Activated CD4-positive, alpha-beta T cell treated with anti-CD3 and anti-CD28 coated beads, Interleukin-2, amount 10 ng/mL, durations not matched to agents 7 days and 5 days (primary cell): ENCODE measurements at places on chromosomes 2 and 18.

DNA sequence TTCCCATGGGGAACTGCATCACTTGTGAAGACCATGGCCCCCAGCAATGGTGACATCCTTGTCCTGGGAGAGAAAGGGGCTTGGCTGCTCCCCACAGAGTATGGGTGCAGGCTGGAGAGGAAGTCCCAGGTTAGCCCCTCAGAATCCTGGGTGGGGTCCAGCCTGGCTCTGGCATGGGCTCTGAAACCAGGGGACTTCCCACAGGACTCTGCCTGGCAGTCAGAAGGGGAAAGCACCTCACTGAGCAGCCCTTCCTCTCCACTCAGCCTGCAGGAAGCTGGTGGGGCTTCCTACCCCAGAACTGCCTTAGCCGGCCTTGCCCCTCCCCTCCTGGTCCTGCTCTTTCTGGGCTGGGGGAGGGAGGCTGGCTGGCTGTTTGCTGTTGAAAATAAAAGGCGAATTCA, 3.7 kb downstream of the NEURL3 start:
- peak; percentile 45 for DNase-seq

DNA sequence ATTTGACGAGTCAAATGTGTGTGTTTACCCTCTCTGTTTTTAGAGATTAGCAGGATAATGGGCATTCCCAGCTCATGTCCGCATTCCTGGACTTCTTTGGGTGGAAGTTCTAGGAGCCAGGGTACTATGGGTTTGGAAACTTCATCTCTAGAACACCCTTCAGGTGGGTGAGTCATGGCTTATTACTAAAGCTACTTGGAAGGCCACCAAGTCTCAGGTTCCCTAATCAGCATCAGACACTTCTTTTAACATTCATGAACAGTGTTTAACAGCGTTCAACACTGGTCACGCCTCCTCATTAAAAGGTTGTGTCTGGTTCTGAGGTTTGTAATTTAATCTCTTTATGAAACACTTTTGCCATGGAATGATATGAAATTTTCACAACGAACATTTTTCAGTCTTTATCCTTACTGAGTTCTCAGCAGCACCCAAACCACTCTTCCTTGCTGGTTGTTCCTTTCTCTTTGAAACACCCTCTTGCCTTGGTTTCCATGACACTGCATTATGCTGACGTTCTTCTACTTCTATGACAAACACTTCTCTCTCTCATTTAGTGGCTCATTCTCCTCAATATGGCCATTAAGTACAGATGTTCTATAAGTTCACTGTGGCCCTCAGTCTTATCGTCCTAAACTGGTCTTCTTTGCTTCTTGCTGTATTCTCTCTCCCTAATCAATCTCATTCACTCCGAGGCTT, 49.3 kb downstream of the MMADHC start:
- DNase-seq = no peak

DNA sequence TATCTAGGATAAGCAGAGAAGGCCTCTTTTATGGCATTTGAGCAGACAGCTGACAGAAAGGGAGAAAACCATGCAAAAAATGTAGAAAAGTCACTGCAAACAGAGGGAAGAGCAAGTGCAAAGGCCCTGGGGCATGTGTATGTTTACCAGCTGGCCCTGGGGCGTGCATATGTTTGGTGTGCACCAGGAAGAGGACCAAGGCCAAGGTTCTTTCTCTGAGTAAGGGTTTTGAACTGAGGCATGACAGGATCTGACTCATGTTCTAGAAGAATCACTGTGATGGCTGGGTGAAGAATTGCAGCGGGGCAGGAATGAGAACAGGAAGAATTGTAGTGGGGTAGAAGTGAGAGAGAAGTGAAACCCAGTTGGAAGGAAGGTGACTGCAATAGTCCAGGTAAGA, 69.6 kb downstream of the STEAP3 start:
- no peak for DNase-seq

GRCh38 chr18:77001979-77002378, 130.6 kb downstream of the MBP start:
- no peak for DNase-seq

- DNase-seq = no peak
Observed at GRCh38 chr2:240420206-240421104, 15.0 kb upstream of the GPC1 start.

- peak; percentile 25 for DNase-seq
Observed at GRCh38 chr2:219218217-219218731, 484 bp downstream of the ABCB6 start.

DNA sequence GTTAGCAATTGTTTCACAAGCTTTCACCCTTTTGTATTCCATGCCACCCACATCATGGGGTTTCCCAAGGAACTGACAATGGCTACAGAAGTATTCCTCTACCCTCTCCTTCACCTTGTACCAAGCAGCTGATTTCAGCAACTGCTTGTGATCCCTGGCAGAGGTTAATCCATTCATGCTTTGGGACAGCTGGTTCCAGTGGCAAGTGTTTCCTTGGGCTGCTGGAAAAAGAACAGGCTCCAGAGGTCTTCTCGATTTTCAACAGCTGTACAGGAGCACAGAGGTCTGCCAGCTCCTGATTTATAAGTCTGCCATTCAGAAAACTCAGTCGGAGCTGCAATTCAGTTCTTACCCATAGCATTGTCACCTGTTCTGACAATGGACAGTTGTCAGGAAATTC, 239.2 kb upstream of the CWC22 start:
- DNase-seq = no peak

GRCh38 chr2:75602724-75603342, 42.1 kb upstream of the EVA1A start:
- DNase-seq = no peak

DNA sequence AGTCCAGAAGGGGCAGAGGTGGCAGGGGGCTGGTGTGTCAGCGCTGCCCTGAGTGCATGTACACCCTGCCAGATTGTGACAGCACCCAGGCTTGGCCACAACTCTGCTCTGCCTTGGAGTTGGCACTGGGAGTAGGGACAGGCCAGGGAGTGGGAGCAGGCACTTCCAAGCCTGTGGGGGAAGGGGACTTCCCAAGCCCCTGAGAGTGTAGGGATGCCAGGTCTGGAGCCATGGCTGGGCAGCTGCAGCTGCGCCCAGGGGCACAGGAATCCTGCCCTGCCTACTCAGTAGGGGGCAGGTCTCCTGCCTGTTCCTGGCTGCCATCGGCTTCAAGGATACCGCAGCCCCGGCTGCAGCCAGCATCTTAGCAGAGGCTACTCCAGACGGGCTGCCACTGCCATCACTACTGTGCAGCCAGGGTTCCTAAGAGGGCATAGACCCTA, 109.4 kb downstream of the CALCRL start:
- DNase-seq = no peak

DNA sequence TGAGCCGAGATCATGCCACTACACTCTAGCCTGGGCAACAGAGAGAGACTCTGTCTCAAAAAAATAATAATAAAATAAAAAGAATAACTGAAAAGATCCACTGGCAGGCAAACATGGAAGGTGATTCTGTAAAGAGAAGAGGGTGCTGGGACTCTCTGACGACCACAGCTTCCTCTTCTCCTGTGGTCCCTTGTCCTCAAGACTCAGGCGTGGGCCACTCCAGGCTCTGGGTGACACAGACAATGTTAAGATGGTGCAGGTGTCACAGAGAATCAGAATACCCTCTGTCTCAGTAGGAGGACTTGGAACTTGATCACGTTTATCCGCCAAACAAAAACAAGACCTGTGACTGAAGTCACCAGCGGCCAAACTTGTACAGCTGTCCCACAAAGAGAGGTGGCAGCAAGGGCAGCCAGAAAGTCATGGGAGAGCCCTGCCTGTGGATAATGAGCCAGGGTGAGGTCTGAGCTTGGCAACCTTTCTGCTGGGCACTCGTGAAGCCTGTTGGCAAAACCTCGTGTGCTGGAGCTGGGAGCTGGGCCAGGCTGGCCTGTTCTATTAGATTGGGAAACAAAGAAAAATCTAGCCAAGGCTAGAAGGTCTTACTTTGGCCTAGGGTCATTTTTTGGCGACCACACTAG, 76.4 kb upstream of the ITGA6 start:
- no peak for DNase-seq

GRCh38 chr2:138572318-138572717, 70.7 kb downstream of the SPOPL start:
- no peak for DNase-seq

DNA sequence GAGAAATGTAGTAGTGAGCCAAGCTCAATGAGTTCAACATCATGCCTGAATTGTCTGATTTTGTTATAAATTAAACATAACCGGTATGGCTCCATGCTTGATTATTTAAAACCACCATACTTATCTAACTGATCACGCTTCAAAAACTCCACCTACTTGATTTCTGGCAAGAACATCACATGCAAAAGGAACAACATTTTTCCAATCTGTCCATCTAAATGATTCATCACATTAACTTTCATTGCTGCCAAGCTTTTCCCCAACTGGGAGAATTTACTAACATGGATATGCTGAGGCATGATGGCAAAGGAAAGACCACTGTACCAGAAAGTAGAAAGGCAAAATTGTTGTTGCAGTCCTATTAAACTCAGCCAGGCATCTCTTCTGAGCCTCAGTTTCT, 286.8 kb downstream of the TRIB2 start:
- DNase-seq = no peak

DNA sequence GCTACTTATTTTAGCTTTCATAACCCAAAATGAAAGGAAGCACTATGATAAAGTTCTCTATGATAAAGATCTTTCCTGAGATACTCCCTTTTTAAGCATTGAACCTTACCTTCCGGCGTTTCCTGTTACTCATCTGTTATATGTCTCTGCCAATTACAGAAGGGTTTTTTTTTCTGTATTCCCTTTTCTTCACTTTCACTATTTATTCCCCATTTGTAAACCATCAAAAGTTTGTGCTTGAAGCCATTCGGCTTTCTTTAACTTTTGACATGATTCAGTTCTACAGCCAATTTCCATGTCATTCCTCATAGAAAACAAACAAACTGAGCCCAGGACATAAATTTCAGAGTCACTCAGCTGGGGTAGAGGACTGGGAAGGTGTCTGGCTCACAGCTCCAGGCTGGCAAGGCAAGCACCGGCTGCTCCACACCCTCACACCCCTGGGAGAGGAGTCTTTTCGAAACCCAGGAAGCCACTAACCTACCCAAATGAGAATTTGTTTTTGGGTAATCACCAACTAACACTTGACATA, 429.4 kb upstream of the TRIB2 start:
- DNase-seq = no peak

DNA sequence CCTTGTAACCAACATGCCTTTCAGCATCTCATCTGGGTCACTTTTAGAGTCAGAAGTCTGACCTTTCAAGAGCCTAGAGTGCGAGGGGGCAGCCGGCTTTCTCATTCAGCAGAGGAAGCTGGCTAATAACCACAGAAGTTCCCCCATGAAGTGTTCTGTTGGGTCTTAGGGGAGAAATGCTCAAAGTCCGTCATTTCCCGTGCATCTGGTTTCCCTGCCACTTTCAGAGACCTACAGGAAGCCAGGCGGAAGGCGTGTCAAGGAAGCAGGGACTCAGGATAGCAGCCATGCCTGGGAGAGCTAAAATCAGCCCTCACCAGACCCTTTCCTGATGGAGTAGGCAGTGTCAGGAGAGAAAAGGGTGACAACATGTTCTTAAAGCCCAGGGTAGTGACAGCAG, 301.8 kb upstream of the ID2 start:
- DNase-seq = no peak

DNA sequence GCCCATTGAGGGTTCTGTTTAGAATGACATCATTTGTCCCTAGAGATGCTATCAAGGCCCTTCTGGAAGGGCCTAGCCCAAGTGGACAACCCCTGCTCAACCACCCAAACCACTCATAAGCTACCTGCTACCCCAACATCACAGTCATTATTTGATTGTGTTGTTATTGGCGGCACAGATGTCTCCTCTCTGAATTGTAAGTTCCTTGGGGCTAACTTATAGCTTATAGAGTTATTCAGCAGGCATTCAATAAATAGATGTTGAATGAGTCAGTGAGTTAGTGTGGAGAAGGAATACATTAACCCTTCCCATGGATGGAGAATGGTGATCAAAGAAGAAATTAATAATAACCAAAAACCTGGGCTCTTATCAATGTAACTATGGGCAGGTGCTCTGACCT, 80.0 kb downstream of the ACAA2 start:
- DNase-seq = no peak

- DNase-seq = peak; percentile 39
Observed at GRCh38 chr2:28583899-28584553, 88.2 kb downstream of the PLB1 start.

DNA sequence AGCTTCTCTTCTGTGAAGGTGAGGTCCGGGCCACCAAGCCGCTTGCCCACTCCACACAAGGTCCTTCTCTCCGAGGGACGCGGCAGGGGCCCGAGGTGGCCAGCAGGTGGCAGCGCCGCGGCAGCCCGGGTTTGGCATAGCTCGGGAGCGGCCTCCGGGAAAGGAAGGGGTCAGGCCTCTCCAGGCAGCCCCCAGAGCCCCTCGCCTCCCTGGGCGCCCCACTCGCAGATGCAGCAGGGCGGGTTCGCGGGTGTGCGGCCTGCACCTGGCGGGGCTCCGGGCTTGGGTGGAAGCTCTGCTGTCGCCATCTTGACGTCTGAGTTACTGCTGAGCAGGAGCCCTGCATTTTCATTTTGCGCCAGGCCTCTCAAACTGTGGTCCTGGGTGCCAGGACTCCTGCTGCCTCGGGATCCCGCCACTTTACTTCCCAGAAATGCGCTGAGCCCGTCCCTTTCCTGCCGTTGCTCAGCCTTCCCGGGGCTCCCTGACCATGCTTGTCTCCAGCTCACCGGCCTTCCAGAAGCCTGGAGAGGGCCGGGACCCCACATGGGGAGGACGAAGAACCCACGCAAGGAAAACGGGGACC, 18.6 kb upstream of the NCL start:
- DNase-seq = peak; percentile 73

DNA sequence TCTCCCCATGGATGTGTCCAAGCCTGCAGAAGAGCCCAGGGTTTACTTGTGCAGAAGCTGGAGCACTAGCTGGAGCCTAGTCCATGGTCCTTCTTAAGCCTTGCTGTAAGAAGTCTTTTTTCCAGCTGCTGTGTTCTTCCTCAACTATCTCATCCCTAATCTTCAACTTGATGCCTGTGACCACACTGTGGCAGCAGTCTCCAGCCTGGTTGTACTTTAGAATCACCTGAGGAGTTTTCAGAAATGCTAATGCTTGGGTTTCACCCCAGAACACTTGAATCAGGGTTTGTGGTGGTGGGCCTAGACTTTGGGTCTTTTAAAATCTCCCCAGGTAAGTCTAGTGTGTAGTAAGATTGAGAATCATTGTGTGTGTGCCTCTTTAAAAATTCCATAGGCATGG, 173.6 kb downstream of the ADCYAP1 start:
- no peak for DNase-seq

GRCh38 chr2:197890168-197890567, 85.8 kb downstream of the PLCL1 start:
- DNase-seq = no peak

- no peak for DNase-seq
Observed at GRCh38 chr2:201208563-201209252, 25.8 kb downstream of the CASP10 start.

GRCh38 chr2:133774654-133775015, 206.4 kb upstream of the NCKAP5 start:
- DNase-seq = no peak

GRCh38 chr18:5276947-5277346, 18.6 kb downstream of the ZBTB14 start:
- no peak for DNase-seq

GRCh38 chr18:57921708-57922107, 118.6 kb upstream of the ATP8B1 start:
- no peak for DNase-seq
